ENCODE measurements at places on chromosomes 5 and 9. TPM values are rescaled to one million over a fixed set of nuclear protein-coding genes. Genes with fewer than 3 reads are reported as not detected.

Gene SLC30A5
- total RNA-seq: 64.3 TPM

Gene EGR1
- total RNA-seq: 340 TPM

Gene OMD
- 200 TPM for total RNA-seq

Gene OTP
- total RNA-seq: not detected

DNA sequence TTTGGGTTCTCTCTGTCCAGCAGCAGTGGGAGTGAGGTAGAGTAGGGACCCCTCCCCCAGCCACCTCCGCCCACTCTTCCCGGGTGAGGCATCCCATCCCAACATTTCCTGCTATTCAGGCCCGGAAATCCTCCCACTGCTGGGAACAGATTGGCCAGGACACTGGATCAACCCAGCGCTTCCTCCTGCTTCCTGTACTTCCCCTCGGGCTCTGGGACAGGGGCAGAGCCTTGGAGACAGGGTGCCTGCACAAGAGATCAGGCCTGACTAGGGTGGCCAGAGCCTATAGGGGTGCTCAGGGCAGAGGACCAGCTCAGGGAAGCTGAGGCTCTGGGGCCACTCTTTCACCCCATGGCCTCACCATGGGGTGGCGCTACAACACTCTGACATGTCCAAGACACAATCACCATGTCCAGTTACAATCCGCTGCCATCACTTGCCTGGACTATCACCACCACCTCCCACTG, 14.5 kb downstream of the SH2D3C start:
- DNase-seq: no peak

- DNase-seq: no peak
Observed at GRCh38 chr5:37492778-37493555, 113.8 kb downstream of the WDR70 start.

- DNase-seq: no peak
Observed at GRCh38 chr9:129944506-129945116, 98.4 kb downstream of the FNBP1 start.
